ENCODE measurements at places on chromosomes 11 and 22.

DNA sequence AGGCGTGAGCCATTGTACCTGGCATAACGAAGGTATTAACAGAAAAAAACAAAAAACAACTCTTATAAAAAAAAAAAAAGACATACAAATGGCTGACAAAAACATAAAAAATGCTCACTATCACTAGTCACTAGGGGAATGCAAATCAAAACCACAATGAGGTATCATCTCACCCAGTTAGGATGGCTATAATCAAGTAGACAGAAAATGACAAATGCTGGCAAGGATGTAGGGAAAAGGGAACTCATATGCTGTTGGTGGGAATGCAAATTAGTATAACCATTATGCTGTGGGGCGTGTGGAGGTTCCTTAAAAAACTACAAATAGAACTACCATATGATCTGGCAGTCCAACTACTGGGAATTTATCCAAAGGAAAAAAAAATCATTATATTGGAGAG, 17.0 kb downstream of the THY1 start:
- no peak for DNase-seq

- no peak for DNase-seq
Measured at GRCh38 chr11:11313902-11314692, 39.0 kb downstream of the CSNK2A3 start.

DNA sequence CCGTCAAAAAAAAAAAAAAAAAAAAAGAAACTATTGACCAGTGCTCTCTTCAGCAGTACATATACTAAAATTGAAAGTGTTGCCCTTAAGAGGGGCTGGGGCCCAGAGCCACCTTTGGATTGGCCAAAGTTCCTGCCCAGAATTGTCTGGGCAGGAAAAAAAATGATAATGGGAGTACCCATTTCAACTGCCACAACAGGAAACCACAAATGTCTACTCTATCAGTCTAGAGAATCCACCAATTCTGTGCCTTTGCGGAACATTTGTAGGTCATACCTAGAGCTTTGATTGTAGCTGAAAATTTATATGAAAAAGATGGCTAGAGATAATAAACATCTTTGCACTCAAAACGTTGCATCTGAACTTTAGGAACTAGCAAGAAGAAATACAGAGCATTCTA, 69.4 kb downstream of the FAM76B start:
- DNase-seq: no peak

DNA sequence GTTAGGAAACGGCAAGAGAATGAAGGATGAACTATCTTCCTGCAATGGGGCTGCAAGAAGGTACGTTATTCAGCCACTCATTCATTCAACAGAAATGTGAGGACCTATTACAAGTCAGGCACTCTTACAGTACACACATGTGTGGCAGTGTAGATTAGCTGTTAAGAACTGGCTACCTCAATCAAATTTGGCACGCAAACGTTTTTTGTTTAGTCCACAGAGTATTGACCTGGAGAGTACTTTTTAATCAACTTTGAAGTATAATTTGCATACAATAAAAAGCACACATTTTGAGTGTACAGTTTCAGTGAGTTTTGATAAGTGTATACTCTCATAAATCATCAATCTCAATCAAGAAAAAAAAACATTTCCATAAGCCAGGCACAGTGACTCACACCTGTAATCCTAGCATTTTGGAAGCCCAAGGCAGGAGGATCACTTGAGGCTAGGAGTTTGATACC, 24.2 kb downstream of the MRTFA start:
- DNase-seq: no peak

- no peak for DNase-seq
Measured at GRCh38 chr11:120658071-120658423, 146.5 kb downstream of the GRIK4 start.

GRCh38 chr11:57377107-57377506, 3.8 kb downstream of the PRG3 start:
- no peak for DNase-seq

DNA sequence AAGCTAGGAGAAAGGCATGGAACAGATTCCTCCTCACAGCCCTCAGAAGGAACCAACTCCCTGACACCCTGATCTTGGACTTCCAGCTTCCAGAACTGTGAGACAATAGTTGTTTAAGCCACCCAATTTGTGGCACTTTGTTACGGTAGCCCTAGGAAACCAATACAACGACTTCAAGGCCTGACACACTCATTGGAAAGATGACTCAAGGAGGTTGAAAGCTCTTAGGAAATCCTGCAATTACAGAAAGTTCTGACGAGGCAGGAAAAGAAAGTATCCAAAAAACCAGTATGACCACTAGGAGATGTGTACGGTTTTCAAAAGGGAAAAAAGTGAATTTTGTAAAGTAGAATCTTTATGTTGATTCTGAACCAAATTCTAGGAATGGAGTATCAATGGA, 161.4 kb downstream of the SWAP70 start:
- no peak for DNase-seq

DNA sequence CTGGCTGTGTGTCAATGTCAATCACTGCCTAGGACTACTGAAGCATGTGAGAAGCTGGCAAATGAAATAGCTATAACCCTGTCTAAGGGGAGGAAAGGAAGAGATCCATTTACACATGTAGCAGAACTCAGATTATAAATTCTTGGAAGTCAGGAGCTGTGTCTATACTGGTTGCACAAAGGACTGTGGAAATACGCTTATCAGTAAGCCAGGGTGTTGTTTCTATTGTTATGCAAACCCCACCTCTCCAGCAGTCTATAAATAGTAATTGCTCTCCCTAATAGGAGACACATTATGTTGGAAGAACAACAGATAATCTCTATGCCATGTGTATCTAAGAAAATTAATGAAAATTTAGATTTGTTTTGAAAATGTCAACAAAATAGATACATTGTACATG, 693.4 kb upstream of the CCDC90B start:
- DNase-seq: no peak

DNA sequence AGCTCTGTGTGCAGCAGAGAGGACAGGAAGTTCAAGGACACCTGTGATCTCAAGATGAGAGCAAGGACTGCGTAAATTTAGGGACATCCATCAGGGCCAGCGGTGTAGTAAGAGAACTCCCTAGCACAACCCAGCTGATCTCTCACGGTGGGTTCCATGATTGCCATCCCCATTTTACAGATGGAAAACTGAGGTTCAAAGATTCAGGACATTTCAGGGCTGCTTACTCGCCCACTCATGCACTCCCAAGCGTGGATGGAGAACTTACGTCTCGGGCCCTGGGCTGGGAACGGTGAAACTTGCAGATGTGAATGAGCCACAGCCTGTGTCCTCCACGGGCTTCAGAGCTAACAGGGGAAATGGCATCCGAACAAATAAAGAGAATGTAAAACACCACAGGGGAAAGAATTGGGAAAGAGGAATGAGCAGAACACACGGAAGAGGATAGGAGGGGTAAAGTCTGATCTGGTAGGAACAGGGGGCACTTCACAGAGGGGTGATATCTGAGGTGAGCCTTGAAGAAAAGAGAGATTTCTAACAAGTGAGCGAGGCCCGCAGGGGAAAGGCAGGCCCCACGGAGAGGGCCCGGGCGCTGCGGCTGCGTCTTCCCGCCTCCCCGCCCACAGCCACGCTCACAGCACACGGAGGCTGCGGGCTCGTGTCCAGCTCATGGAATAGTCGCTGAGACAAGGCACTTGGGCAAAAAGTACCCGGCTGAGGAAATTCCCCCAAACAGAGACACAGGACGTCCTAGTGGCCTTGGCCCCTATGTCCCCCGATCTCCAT, 55.9 kb downstream of the RPUSD4 start:
- no peak for DNase-seq

DNA sequence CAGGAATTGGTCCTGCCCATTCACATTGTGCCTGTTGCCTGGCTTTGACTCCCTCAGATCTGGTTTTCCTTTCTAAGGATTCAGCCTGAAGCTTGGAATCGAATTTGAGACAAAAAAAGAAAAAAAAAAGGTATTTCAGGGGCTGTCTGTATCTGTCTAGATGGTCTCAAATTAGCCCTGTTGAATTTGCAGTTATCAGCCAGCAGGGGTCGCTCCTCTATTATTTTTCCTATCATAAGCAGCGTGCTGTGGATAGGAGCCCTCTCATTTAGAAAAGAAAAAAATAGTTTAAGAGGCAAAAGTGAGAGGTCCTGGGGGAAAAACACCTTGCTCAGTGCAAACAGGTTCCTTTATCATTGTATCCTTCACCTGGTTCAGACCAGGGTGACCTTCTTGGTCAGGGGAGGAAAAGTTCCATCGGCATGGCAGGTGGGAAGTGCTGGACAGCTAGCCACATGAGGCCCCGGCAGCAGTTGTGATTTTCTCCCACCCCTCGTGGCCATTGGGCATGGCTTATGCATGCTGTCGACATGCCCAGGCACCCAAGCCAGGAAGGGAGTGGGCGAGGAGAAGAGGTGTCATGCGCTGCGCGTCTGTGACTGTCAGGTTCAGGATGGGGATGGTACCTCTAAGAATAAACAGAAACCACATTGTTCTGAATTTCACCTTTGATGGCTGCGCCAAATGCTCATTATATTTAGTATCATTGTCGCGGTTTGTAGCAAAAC, 13.1 kb downstream of the OR5AK2 start:
- DNase-seq: no peak

GRCh38 chr22:45376703-45377102, 36.7 kb downstream of the SMC1B start:
- DNase-seq: no peak

DNA sequence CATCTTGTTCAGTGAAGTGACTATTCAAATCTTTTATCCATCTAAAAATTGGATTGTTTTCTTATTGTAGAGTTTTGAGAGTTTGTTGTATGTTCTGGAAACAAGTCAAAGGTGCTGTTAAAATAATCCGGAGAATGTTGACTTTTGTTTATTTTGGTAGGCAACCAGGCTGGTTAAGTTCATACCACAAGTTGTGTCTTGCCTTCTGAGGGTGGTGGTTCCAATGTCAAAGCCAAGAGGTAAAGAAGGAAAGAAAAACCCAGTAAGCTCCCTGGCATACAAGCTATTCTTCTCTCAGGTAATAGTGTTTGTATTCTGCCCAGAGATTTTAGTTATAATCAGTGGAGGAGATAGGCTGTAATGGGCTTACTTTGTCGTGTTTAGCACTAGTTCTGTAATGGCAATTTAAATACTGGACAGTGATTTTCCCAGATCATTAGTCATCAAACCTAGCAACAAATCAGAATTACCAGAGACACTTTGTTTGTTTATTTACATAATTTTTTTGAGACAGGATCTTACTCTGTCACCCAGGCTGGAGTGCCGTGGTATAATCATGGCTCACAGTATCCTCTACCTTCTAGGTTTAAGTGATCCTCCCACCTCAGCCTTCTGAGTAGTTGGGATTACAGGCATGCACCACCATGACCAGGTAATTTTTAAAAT, 15.1 kb upstream of the CSRP3 start:
- no peak for DNase-seq

- DNase-seq: no peak
Measured at GRCh38 chr22:43008921-43009320, 6.0 kb downstream of the PACSIN2 start.

DNA sequence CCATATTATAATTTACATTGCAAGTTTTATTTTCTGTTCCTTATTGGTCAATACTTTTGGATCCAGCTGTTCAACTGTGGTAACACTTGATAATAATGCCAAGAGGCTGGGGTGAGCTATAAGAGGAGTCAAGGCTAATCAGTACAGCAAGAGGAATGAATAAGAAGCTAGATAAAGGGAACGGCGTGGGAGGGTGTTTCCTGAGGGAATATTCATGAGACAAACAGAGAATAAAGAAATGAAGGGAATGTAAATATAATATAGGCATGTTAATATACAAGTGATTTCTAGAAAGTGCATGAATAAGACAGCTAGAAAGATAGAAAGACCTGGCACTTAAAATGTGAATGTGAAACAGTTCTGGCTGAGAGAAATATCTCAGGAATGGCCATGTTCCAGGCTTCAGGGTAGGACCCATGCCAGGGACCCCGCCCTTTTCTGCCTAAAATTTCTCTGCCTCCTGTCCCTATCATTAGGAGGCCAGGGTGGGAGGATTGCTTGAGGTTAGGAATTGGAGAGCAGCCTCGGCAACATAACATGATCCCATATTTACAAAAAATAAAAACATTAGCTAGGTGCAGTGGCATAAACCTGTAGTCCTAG, 3.9 kb downstream of the OR51B4 start:
- no peak for DNase-seq

GRCh38 chr11:64874308-64875240, 3.8 kb downstream of the EHD1 start:
- no peak for DNase-seq

- no peak for DNase-seq
Measured at GRCh38 chr11:10328314-10329098, 23.6 kb downstream of the ADM start.

DNA sequence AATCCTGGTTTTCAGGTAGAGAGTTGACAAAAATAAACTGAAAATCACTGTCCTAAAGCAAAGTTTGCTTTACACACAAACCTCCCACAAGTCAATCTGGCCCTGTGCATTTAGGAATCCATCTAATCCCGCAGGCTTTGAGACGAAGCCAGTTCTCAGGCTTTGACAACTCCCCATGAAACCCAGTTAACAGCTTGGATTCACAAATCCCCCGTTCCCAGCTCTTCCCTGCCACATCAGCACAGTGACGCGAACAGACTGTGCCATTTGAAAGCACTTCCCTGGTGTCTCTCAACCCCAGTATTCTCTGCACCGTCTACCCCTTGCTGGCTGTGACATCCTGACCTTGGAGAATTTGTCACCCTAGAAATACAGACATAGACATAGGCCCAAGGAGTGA, 117.8 kb downstream of the OPCML start:
- no peak for DNase-seq

- no peak for DNase-seq
Measured at GRCh38 chr22:33723915-33724314, 196.4 kb downstream of the LARGE1 start.

DNA sequence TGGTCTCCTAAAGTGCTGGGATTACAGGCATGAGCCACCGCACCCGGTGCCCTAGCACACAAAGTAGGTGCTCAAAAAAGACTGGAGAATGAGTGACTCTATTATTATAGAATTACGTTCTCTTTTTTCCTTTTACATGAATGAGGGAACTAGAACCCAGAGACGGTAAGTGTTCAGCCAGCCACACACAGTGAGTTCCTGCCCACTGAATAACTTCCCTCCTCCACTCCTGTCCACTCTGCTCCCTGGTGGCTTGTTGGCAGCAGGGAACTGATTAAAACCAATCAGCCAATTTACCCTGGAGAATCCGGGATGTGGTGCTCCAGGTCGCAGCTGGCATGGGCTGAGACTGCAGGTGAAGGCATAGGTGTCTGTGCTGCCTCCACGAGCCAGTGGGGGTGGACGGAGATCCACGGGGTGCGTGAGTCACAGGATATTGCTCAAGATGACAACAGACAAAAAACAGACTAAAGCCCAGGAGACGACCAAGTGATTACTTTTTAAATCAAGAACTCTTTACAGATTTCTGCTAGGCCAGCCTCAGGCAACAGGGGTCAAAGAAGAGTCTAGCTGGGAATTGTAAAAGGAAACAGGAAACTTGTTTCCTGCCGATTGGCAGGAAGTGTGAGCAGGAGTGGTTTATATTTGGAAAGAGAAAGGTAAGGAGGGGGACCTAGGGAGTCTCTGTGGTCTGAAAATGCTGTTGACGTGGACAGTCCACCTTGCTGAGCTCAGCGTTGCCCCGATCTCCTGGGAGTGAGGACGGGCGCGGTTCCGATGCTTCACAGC, 95.2 kb upstream of the TP53I11 start:
- DNase-seq: peak; percentile 14

GRCh38 chr11:29093416-29094120, 923.3 kb downstream of the KCNA4 start:
- DNase-seq: no peak
